ENCODE measurements at places on chromosomes 12 and 14.

- no peak for DNase-seq
These were observed 13.5 kb downstream of the SLC38A2 start for GRCh38 chr12:46358791-46359666.

DNA sequence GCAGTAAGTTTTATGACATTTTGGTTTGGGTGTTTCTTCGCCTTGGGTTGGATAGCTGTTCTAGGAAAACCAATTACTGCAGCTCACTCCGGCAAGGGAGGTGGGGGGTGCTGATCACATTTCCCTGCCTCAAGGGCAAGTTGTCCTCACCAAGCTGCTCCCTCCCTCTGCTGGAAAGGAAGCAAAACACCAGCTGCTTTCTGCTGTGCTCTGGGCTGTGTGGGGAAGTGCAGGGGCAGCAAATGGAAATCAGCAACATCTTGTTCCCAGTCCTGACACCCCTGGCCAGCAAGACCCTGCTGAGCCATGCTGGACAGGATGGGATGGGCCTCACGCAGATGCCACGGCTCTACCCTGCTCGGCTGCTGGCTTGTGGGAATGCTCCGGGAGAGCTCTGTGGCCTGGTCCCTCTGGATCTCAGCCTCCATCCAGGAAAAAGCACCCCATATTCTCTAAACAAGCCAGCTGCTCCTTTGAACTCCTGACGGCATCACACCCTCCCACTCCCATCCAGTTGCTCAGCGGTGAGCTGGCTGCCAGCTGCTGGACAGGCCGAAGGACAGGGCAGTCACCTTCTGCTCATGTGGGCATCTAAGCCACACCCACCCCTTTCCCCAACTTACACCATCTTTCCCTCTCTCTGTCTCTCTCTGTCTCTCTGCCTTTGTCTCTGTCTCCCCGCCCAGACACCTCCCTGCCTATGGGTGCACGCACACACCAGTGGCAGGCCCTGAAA, 52.4 kb upstream of the EIF5 start:
- DNase-seq, result no peak

DNA sequence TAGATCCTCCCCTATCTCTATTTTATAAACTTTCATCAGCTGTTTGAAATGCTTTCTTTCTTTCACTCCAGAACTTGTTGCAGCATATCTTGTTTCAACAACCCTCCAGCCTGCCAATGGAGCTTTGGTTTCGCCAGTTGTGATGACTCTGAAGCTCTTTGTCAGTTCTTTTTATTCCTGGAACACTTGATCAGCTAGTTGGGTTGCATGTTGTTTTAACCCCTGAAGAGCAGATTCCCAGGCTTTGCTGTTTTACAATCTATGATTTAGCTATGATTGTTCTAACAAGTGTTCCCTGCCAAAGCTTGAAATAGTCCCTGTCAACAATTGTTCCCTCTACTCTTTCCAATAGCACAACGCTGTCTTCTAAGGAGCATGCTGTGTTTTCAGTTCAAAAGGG, 50.6 kb upstream of the FUT8 start:
- DNase-seq, result no peak

- no peak for DNase-seq
These were observed 170.1 kb upstream of the RTL1 start for GRCh38 chr14:101073598-101073965.

DNA sequence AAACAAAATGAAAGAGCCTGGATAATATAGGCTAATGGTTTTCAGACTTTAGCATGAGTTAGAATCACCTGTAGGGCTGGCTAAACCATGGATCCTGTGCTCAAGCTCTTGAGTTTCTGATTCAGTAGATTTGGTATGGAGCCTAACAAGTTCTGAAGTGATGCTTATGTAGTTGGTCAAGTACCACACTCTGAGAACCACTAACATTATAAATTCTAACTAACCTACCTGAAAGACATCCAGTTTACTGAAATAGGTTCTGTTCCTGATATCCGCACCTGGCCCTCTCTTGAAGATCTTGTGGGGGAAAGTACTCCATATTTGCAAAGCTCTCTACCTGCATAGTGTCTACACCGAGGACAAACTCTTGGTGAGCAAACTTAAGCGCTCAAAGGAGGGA, 59.4 kb upstream of the VSX2 start:
- DNase-seq, result no peak

DNA sequence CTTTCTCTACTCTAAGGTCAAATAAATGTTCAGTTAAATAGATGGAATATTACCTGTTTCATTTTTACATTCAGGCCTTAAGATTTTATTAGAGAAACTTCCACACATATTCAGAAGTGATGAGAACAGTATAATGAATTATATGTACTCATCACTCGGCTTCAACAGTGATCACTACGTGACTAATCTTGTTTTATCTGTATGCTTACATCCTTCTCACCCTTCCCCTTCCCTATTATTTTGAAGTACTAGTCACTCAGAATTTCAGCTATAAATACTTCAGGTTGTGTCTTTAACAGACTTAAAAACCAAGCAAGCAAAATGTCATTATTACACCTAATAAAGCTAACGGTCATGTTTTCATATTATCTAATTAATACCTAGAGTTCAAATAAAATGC, 34.9 kb downstream of the ETV6 start:
- no peak for DNase-seq

DNA sequence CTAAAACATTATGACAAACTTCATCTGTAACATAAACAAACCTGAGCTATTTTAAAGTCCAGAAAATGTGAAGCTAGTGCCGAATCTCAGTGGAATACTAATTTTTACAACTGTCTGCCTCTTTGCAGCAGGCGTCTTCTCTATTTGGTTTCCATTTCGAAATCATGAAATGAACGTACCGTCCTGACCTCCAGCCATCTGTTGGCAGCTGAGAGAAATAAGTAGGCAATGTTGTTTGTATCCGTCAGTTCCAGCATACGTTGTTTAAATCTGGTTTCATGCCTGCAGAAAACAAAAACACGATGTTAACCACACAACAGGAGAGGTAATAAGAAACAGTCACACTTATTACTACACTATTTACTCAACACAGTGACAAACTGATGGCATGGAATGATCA, 54.3 kb upstream of the KCNJ8 start:
- no peak for DNase-seq

- no peak for DNase-seq
These were observed 1720.2 kb upstream of the SEL1L start for GRCh38 chr14:83253870-83254269.

GRCh38 chr12:23484238-23484637, 465.2 kb downstream of the SOX5 start:
- no peak for DNase-seq
